ENCODE measurements at places on chromosomes 2 and 18.

DNA sequence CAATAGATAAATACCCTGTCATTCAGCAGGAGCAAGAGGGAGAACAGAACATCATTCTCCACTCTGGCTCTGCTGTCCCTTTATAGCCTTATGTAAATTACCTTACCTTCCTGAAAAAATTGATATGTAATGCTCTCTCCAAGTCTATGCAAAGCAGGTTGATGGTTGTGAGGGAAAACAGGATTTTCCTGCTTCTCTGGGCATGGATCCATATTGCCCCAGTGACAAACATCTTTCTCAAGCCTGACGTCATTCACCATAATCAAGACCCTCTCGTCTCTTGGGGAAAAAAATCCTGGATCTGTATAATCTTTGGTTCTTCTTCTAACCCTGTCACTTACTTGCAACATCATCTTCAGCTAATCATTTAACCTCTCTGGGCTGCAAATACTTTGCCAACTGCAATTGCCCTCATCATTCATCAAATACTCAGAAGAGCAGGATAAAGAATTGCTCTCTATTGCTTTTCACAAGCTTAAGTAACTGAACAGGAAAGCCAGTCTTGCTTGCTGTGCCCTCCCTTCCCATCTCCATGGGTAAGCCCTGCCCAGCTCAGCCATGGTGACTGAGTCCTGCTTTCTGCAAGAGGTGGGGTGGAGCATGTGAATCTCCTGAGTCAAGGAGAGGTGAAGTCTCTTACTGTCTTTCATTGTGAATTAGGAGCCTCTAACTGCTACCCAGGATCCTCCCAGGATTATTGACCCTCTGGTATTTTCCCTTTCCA is 123.7 kb upstream of the KLF7 start:
- DNase-seq: no peak

DNA sequence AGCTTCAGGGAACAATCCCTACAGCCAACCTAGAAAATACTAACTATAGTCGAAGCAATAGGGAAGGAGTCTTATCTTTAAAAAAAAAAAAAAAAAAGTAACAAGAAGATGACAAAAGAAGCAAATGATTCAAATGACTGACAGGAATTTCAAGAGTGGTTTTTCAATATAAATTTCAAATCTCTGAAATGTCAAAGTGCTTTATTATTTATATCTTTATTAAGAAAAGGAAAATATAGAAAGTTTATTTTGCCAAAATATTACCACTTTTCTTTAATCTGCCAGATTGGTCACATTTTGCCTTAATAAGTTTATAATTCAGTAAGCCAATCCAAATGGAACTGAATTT is 63.5 kb upstream of the HNRNPA3 start:
- no peak for DNase-seq

- no peak for DNase-seq
Observed at GRCh38 chr18:9178557-9178956, 42.0 kb downstream of the ANKRD12 start.

- no peak for DNase-seq
Observed at GRCh38 chr2:57296795-57297517, 749.6 kb upstream of the VRK2 start.

DNA sequence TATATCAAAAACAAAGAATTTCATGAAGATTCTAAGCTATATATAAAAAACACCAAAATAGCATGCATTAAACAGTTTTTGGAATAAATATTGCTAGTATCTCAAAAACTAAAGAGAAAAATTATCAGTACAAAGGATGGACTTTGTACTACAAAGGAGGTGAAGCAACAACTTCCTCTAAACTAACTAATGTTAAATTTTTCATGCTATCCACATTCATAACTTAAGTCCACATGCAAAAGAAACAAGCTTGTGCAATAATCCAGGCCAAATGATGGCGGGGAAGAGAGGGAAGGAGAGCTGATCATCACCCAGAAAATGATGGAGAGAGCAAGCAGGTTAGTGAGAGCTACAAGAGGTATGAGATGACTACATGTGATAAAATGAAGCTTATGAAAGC is 70.1 kb downstream of the KIDINS220 start:
- no peak for DNase-seq

- DNase-seq: no peak
Observed at GRCh38 chr2:189129971-189130370, 49.6 kb downstream of the COL5A2 start.

DNA sequence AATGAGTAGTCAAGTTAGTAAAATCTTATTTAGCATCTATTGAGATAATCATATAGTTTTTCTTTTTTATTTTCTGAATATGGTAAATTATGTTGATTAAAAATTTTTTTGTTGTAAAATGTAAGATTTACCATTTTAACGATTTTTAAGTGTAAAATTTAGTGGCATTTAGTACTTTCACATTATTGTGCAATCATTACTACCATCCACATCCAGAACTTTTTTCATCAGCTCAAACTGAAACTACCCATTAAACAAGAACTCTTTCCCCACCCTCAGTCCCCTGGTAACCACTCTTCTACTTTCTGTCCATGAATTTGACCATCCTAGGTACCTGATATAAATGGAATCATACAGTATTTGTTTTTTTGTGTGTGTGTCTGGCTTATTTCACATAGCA is 11.1 kb downstream of the RAB3GAP1 start:
- DNase-seq: no peak
